Stimulated activated CD4-positive, alpha-beta T cell treated with anti-CD3 and anti-CD28 coated beads, Interleukin-2, amount 100 ng/mL, for 24 hours (primary cell): ENCODE measurements at places on chromosomes 1 and 21.

DNA sequence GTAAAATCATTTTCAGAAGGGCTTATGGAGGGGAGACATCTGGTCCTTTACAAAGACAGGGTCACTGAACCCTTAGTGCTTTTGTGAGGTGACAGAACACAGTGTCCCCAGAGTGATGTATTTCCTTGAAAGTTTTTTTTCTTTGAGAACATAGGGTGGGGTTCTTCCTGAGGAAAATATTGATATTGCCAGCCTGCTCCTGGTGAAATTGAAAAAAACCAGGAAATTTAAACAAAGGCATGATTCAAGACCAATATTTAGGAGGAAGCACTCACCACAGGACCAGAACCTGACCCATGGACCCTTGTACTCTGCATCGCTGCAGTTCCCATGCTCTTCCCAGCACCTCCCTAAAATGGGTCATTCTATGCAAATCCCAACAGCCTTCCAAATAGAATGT is 63.7 kb downstream of the ST6GALNAC3 start:
- no peak for DNase-seq

GRCh38 chr1:53371121-53371666 is 43.3 kb upstream of the LRP8 start:
- no peak for DNase-seq

GRCh38 chr1:42114229-42114628 is 39.0 kb upstream of the GUCA2B start:
- no peak for DNase-seq

DNA sequence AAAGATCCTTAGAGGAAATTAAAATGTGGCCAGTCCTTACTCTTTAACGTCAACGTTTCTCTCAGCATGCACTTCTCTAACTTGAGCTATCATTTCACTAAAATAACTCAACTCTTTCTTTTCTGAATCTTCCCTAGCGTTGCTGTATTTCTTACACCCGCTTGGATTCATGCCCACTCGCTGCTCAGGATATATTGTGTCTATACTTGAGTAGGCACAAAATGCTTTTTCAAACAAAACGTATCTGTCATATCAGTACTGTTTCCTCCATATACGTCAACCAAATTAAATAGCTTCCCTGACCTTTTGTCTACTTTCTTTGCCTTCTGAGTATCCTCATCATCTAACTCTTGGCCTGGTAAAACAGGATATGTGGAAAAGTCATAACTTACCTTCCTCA is 549.7 kb downstream of the SMYD3 start:
- no peak for DNase-seq

GRCh38 chr1:236288620-236288976 is 6.8 kb upstream of the ERO1B start:
- no peak for DNase-seq

GRCh38 chr1:203082571-203083462 is 3.0 kb downstream of the MYOG start:
- DNase-seq = no peak

- DNase-seq = no peak
These were observed 206.8 kb upstream of the TMEM51 start for GRCh38 chr1:14946684-14947238.

DNA sequence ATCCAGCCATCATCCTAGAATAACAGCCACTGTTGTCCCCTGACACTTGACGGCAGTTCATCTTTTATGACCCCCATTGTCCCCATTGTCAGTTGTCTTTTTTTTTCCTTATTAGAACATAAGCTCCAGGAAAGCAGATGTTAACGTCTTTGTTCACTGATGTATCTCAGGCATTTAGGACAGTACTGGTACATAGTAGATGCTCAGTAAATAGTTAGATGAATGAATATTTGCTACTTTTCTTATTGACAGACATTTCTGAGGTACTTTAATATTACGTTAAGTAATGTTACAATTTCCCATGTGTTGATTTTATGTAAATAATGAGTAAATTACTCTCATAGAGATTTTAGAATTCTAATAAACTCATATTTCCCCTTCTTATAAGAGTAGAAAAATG is 69.5 kb downstream of the ADARB1 start:
- DNase-seq = no peak

DNA sequence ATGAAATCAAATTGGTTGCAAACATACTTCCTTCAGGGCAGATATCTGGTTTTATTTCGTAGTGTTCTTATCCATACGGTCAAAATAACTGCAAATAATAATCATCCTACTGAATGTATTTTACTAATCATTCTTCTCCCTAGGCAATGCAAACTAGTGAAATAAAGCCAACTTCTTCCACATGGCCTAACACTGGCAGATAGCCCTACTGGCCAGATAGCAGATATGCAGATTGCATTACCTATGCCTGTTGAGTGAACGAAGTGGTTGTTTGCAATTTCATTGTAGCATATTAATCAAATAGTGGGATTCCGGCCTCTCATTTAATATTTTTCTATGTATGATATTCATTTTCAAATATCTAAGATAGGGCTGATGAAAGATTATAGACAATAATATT is 116.2 kb downstream of the CENPF start:
- no peak for DNase-seq

GRCh38 chr1:54996359-54996868 is 2.3 kb upstream of the BSND start:
- DNase-seq = peak; percentile 88

DNA sequence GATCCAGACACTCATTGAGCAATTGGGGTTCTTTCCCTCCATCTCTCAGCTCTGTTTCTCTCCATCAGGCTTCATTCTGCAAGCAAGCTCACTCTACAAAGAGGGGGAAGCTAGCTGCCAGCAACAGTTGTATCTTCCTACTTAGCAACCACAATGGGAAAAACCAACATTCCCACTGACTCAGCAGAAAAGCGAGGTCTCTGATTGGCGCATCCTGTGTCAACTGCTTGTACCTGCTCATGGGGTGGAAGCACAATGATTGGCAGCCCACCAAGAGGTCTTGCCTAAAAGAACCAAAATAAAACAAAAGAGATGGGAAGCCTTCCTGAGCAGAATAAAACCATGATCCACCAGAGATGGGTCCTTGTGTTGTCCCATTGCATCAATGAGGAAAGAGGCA is 4.0 kb upstream of the CDA start:
- no peak for DNase-seq

- no peak for DNase-seq
These were observed 204.9 kb upstream of the USP25 start for GRCh38 chr21:15524855-15525254.

DNA sequence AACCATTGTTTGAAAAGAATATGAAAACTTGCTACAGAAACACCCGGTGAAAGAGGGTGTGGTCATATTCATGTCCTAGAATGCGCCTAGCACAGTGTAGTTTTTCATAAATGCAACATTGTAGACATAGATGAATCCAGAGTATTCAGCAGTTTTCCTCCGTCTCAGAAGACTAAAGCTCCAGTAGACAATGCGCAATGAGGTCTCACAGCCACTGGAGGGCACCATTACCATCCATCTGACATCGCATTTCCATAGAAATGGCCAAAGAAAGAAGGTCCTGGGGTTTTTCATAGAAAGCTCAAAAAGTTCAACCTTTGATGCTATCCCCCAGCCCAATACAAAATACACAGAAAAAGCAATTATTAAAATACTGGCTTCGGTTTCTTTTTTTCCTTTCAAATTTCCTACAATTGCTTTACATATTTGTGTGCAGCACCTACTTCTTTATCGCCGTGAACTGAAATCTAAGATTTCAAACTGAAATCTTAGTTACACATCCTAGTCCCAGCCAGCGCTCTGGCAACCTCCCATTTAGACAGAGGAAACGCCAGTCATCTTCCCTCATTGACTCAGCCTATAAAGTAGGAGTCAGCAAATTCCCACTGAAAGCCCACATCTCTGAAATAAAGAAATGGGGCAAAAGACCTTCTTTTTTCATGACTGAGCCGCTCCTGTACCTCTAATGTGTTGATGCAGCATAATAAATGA is 3.9 kb upstream of the CD58 start:
- peak; percentile 64 for DNase-seq

- DNase-seq = no peak
These were observed 27.2 kb downstream of the PCBP3 start for GRCh38 chr21:45670731-45671130.

DNA sequence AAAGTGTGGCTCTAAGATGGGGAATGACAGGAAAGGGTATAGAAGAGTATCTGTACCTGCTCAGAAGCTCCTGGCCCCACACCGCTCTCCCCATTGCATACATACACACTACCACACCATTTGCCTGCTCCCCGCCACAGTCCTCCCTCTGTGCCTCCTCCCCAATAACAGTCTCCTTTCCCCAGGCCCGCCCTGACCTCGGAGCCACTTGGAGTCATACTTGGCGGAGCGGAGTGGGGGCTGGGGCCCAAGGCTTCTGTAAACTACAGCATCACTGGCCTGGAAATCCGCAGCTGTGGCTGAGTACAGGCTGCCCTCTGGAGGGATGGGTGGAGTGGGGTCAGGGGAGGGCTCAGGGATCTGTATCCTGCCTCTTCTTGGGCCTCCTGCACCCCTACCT is 8.6 kb downstream of the SEMA6C start:
- DNase-seq = no peak

GRCh38 chr1:44016890-44017400 is 14.3 kb downstream of the SLC6A9 start:
- no peak for DNase-seq

- no peak for DNase-seq
These were observed 5.4 kb downstream of the COL9A2 start for GRCh38 chr1:40311692-40312091.

DNA sequence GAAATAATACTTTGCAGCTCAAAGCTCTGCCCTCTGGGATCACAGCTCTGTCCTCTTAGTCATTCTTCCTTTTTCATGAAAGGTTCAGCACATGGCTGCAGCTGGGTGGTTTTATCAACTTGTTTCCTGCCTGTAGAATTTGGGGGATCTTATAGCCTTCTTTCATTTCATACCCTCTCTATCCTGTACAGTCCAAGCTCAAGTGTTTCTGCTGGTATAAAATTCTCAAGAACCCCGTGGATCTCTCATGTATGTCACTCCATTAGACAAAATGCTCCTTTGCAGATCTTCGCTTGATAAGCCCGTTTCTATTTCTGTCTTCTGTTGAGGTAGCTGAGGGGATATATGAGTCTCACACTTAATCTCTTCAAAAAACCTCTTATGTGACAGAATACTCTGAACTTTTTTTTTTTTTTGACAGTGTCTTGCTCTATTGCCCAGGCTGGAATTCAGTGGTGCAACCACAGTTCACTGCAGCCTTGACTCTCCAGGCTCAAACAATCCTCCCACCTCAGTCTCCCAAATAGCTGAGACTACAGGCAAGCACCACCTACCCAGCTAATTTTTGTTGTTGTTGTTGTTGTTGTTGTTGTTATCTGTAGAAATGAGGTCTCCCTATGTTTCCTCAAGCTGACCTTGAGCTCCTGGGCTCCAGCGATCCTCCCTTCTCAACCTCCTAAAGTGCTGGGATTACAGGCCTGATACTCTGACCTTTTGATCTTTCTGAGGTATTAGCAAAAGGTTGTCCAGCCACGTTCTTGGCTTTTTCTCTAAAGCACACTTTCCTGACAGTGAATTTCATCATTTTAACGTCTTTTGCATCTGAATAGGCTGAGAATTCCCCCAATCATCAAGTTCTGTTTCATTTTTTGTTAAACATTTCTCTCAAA is 24.6 kb upstream of the COL9A2 start:
- no peak for DNase-seq

- no peak for DNase-seq
These were observed 14.5 kb upstream of the PTTG1IP start for GRCh38 chr21:44887807-44888580.

GRCh38 chr1:3789421-3790300 is 6.6 kb downstream of the LRRC47 start:
- DNase-seq = no peak

DNA sequence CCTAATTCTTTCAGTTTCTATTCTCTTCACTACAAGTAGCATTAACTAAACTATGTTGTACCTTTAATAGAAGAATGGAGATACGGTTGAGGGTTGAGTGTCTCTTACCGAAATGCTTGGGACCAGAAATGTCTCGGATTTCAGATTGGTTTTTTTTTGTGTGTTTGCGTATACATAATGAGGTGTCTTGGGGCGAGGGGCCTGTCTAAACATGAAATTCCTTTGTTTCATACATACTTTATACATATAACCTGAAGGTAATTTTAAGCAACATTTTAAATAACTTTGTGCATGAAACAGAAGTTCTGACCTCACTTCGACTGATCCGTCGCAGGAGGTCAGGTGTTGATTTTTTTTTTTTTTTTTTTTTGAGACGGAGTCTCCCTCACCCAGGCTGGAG is 36.3 kb upstream of the MYOCOS start:
- no peak for DNase-seq

DNA sequence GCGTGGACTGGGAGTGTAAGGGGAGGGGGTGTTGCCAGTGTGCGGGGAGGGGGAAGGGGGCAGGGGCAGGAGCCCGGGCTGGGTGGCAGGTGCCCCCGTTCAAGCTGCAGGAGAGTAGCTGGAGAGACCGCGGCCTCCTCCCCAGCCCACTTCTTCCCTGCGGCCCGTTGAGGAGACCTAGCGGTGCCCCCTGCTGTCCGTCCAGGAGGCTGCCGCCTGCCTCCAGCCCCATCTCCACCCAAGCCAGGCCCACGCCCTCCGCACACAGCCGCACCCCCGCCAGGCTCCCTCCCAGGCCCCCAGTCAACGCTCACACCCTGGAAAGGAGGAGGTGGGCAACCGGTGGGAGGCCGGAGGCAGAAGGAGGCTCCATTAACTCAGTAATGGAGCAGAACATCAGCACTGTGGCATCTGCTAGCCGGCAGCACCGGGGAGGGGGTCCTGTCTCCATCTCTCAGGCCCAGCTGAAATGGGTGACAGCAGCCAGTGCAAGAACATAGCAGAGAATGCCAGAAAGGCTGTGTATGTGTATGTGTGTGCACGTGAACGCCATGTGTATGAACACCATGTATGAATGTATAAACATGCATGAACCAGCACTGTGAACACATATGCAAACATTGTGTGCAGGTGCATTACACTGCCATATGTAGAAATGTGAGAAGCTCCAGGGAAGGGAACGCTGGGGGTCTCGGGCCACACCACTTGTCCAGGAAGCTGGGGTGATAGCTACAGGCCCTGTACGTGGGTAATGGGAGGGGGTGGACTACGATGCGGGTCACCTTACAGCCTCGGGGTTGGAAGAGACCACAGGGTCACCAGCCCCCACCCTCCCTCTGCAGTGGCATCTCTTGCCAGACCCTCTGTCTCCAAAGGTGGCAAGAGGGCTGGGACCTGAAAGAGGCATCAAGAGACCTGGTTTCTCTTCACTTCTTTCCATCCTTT is 84.6 kb downstream of the SYT2 start:
- DNase-seq = peak; percentile 56

GRCh38 chr1:31505911-31506497 is 70.3 kb upstream of the TINAGL1 start:
- DNase-seq = peak; percentile 25

- DNase-seq = no peak
These were observed 264.6 kb downstream of the DUSP10 start for GRCh38 chr1:221477252-221477651.

DNA sequence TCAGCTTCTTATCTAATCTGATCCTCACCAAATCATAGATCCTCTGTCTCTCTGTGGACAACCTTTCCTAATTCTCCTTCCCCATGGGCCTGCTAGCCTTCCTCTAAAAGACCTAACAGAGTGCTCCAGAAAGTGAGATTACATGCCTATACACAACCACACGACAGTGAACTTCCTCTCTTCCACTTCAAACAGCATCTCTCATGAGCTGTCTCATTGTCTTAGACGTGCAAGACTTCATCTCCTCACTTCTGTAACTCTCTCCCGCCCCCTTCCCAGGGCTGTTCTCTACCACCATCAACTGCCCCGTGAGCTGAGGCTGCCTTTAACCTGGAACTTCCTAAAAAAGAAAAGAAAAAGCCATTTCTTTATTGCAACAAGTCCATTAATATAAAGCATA is 14.1 kb upstream of the A3GALT2 start:
- no peak for DNase-seq

- DNase-seq = no peak
These were observed 46.0 kb downstream of the SNX7 start for GRCh38 chr1:98707556-98707955.
